ENCODE measurements at places on chromosomes 6 and 20. TPM values are rescaled to one million over a fixed set of nuclear protein-coding genes. Genes with fewer than 3 reads are reported as not detected.
A peak's percentile ranks its signal among the peaks of the same experiment; 100 is the strongest.

Gene CAGE1
- total RNA-seq, result not detected

Gene RNF39
- total RNA-seq, result not detected

Gene TREM2
- total RNA-seq, result 8.8 TPM

Gene MYL9
- 709 TPM for total RNA-seq

Gene LCA5
- 11.0 TPM for total RNA-seq

Gene FKBP5
- 23.6 TPM for total RNA-seq

Gene HLA-DQB1
- 25.5 TPM for total RNA-seq

DNA sequence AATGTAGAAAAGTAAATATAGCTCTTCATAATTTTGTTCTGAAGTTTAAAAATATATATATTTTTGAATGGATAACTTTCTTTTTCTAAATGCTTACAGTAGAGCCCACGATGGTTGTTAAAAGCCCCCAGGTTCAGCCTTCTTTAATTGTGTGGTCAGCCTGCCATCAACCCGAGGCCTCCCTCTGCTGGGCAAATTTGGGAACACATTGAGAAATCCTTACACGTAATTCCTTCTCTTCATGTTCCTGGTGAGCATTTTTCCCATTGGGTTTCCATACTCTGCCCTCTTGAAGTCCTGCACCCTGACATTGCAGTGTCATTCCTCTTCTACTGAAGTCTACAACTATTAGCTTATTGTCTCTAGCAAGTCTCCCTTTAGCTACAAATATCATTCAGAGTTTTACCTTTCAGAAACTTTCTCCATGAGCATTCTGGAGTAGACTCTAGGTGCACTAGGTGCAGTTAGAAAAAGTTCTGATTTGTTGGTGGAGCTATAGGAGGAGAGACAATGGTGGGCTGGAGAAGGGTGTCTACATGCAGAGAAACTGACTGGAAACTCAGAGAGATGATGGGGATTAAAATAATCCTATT lies 40.6 kb downstream of the TRIM38 start:
- peak; percentile 75 for DNase-seq

DNA sequence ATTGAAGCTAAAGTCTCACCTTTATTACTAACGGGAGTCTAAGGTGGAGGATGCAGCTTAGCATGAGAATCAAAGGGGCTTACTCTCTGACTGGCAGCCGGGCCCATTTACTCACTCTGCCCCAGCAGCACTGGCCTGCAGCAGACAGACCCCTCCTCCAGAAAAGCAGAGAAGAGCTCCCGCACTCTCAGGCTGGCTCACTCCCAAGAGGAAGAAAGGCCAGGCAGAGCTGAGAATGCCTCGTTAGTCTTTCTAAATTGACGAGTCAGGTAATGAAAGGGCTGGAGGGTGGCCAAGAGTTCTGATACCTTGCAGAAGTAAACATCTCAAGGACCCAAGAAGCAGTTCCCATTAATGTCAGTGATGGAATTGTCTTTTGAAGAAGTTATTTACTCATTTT lies 44.5 kb upstream of the IL20RA start:
- no peak for DNase-seq

- DNase-seq, result no peak
Observed at GRCh38 chr6:102701019-102701418, 1307.5 kb downstream of the GRIK2 start.

DNA sequence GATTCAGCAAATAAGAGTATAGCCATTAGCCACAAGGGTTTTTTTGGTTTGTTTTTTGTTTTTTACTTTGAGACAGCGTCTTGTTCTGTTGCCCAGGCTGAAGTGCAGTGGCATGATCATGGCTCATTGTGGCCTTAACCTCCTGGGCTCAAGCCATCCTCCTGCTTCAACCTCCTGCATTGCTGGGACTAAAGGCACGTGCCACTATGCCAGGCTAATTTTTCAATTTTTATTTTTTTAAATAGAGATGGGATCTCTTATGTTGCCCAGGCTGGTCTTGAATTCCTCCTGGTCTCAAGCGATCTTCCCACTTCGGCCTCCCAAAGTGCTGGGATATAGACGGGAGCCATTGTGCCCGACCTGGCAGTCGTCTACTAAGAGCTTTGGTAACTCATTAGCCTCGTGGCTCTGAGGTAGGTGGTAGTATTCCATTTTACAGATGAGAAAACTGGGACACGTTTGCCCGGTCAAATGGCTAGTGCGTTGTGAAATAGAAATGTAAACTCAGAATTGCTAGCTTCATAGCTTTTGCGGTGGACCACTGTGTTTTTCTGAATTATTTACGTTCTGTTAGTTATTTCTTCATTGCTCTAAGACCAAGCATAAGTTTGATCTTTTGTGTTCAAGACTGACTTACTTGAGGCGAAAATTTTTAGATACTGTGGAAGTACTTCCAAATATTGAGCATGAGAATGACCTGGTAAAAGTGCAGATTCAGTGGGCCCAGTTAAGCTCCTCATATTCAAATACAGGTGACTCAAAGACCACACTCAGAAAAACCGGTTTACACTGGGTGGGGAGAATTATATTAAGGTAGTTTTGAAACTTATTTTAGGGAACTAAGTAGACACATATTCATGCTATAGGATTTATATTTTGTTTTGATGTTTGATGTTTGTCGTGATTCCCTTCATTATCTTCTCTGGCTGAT lies 2.1 kb downstream of the PANK2 start:
- DNase-seq, result no peak

DNA sequence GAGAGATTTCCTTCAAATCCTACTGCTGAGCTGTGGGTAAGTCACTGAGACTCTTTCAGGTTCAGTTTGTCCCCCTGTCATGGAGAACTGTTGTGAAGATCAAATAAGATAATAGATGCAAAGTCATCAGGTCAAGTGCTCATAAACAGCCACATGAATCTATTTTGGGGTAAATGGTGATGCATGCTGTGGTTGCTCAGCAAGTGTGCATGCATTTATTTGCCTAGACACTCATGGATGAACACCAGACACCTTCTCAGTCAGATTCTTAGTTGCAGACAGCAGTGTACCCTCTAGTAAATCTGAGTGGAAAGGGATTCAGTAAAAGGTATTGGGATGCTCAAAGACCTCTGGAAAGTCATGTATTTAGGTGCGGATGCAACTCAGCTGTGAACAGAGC lies 168.0 kb upstream of the FOXA2 start:
- DNase-seq, result no peak

DNA sequence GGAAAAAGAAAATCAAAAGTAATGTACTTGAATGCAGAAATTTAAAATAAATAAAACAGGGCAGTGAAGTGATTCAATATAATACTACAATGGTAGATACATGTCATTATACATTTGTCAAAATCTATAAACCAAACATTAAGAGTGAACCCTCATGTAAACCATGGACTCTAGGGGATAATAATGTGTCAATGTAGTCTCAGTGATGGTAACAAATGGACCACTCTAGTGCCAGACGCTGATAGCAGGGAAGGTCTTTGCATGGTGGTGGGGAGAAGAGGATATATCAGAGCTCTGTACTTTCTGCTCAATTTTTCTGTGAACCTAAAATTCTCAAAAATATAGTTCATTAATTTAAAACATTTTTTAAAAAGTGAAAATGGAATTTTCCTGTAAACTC lies 19.8 kb upstream of the STXBP5 start:
- DNase-seq, result no peak

GRCh38 chr6:136809091-136809860 lies 13.1 kb upstream of the PEX7 start:
- no peak for DNase-seq

GRCh38 chr20:62045529-62046285 lies 20.0 kb downstream of the TAF4 start:
- DNase-seq, result no peak

- no peak for DNase-seq
Observed at GRCh38 chr20:39850821-39851330, 838.2 kb downstream of the MAFB start.

- DNase-seq, result no peak
Observed at GRCh38 chr6:41040101-41040939, 1.3 kb upstream of the UNC5CL start.

DNA sequence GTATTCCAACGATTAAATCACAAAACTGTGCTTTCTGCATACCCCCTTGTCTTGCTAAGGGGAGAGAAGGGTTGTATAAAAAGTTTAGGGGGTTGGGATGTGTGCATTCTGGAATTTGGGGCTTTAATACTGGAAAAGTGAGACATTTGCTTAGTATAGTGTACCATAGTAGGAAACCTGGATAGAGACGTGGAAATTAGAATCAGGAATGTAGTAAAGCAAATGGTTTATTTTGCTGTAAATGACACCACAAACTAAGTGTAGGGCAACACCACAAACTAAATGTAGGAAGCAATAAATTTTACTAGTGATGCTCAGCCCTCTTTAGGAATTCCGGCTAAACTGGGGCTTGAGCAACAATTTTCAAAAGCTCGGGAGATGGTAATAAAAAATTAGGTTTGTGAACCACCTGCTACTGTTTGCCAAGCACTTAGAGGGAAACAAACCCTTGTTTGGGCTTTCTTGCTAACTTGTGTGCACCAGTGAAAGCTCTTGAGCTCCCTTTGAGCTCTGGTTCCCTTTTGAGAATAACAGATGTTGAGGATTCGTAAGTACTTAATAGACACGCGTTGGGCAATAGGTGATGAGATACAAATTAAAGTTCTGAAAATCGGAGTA lies 13.8 kb downstream of the BRD2 start:
- DNase-seq, result no peak

DNA sequence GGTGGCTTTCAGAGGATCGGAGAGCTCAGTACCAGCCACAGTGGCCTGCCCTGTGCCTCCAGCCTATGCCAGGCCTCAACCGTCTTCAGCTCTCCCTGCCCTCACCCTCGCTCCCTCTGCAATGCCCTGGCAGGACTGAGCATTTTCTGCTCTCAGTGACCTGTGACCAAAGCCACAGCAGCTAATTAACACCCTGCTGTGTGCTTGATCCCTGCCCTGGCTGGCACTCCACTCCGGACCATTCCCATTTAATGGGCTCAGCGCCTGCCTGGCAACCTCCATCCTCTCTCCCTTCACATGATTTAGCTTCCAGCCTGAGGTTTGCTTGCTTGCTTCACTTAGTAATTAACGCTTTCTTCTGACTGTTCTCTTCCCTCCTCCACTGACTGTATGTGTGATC lies 287.5 kb downstream of the LRFN2 start:
- no peak for DNase-seq

GRCh38 chr6:164150232-164150631 lies 735.7 kb downstream of the QKI start:
- DNase-seq, result no peak

- DNase-seq, result no peak
Observed at GRCh38 chr6:128067446-128068118, 166.7 kb upstream of the THEMIS start.

DNA sequence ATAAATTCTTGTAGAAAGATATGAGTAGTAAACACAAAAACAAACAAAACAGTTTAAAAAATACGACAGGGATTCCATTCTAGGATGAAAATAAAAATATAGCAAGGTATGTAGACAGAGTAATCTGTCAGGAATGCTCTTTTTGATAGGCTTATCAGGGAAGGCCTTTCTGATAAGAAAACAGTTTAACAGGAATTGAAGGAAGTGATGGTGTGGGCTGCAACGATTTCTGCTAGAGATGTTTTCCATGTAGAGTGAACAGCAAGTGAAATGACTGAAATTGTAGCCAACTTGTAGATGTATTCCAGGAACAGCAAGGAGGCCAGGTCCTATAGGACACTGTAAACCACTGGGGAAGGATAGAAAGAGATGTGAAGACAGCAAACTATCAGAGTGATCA lies 689.7 kb upstream of the GJE1 start:
- no peak for DNase-seq

- no peak for DNase-seq
Observed at GRCh38 chr20:47815866-47816265, 30.6 kb upstream of the SULF2 start.

GRCh38 chr6:161422710-161423680 lies 149.1 kb upstream of the AGPAT4 start:
- DNase-seq, result no peak

GRCh38 chr20:25984933-25985332 lies 288.3 kb upstream of the ZNF337 start:
- peak; percentile 75 for DNase-seq

Data from sciatic nerve (tissue), 2 donors.